ENCODE measurements at places on chromosomes 7 and 10. TPM values are rescaled to one million over a fixed set of nuclear protein-coding genes. Genes with fewer than 3 reads are reported as not detected.

The IL2RA gene
- 4.2 TPM for total RNA-seq

The PON3 gene
- 5.5 TPM for total RNA-seq

The PSMG3 gene
- total RNA-seq = 18.9 TPM

The XRCC2 gene
- 0.57 TPM for total RNA-seq

GRCh38 chr7:83149466-83149865 lies 13.2 kb downstream of the PCLO start:
- H3K27ac ChIP-seq = no peak overlapping the region
- no peaks in the 10 kb centered on the region for H3K36me3 ChIP-seq
- H3K4me3 ChIP-seq = no peak overlapping the region
- H3K4me1 ChIP-seq = no peaks in the 10 kb centered on the region
- H3K27me3 ChIP-seq = no peaks in the 10 kb centered on the region

DNA sequence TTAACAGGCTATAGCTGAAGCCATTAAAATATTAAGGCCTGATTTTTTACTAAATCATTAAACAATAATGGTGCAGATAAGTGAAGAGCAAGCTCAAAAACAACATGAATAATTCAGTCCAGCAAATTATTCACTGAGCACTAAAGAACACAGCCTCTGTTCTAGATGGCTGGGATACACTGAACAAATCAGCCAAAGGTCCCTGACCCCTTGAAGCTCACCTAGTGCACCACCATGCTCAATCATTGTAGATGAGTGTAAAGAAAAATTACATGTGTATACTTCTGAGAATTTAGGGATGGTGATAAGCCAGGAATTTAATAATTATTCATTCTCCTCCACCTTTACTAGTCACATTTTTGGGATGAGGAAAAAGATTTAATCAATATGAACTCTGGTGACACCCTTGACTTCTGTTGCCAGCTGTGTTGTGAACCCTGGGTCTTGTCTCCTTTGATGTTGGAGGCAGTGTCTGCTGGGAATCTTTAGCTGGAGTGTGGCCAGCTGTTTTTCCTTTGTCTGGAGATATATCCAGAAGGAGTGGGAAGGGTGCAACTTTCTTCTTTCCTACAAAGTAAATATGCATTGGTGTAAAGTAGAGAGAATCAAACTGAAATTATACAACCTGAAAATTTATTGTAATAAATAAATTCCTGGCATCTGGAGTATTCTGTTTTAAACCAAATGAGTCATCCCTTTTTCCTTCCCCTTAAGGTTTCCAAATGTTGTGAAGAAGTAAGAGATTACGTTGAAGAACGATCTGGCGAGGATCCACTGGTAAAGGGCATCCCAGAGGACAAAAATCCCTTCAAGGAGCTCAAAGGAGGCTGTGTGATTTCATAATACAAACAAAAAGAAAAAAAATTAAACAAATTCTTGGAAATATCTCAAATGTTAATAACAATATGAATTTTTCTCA lies 4.0 kb downstream of the GNGT1 start:
- DNase-seq = no peak
- H3K4me3 ChIP-seq = no peak overlapping the region
- H3K27me3 ChIP-seq = no peaks in the 10 kb centered on the region
- H3K4me1 ChIP-seq = no peaks in the 10 kb centered on the region
- H3K27ac ChIP-seq = no peak overlapping the region
- H3K36me3 ChIP-seq = no peaks in the 10 kb centered on the region

- no peaks in the 10 kb centered on the region for H3K27me3 ChIP-seq
- H3K4me1 ChIP-seq = no peaks in the 10 kb centered on the region
- no peak overlapping the region for H3K4me3 ChIP-seq
Observed at GRCh38 chr10:25300073-25300472, 125.3 kb downstream of the GPR158 start.

DNA sequence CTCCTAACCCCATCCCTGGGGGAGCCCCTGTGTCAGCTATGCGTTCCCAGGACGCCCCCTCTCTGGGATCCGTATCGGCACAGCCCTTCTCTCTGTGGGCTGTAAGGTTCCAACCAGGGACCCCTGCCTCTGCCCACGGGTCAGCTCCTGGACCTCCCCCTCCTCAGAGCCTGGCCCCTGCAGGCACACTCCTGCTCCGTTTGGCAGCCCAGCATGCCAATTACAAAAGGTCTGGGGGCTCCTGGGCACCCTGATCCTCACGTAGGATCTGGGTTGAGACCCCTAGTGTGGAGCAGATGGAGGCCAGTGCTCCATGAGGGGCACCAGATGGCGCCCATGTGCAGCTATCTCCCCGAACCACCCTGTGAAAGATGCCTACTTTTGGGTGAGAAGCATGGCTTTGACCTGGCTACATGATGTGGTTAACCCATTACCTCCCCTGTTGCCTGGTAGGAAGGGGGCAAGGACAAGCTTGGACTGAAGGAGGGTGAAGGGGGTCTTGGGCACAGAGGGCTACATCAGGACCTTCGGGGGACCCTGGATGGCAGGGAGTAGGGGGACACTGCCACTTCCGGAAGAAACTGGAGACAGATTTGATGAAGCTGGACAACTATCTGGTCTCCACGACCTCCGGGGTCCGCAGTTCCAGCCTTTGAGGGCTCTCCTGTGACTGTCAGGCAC lies 9.0 kb downstream of the TACR2 start:
- no peaks in the 10 kb centered on the region for H3K27me3 ChIP-seq
- no peaks in the 10 kb centered on the region for H3K4me1 ChIP-seq
- H3K27ac ChIP-seq = no peak overlapping the region
- peak; percentile 53 for DNase-seq

GRCh38 chr10:103539751-103540150 lies 46.2 kb downstream of the NEURL1 start:
- no peaks in the 10 kb centered on the region for H3K27me3 ChIP-seq
- no peaks in the 10 kb centered on the region for H3K4me1 ChIP-seq
- H3K27ac ChIP-seq = no peak overlapping the region
- H3K4me3 ChIP-seq = no peak overlapping the region
- no peaks in the 10 kb centered on the region for H3K36me3 ChIP-seq

- no peaks in the 10 kb centered on the region for H3K4me1 ChIP-seq
- H3K27me3 ChIP-seq = no peaks in the 10 kb centered on the region
- DNase-seq = no peak
- H3K4me3 ChIP-seq = no peak overlapping the region
- no peaks in the 10 kb centered on the region for H3K36me3 ChIP-seq
Observed at GRCh38 chr10:588246-589165, 101.0 kb downstream of the DIP2C start.

GRCh38 chr10:44647877-44648542 lies 263.1 kb upstream of the CXCL12 start:
- no peak overlapping the region for H3K4me3 ChIP-seq
- no peak for DNase-seq
- no peaks in the 10 kb centered on the region for H3K27me3 ChIP-seq
- H3K4me1 ChIP-seq = no peaks in the 10 kb centered on the region
- H3K36me3 ChIP-seq = no peaks in the 10 kb centered on the region
- H3K27ac ChIP-seq = no peak overlapping the region

- H3K4me3 ChIP-seq = no peak overlapping the region
- H3K4me1 ChIP-seq = no peaks in the 10 kb centered on the region
- no peak overlapping the region for H3K27ac ChIP-seq
- no peak for DNase-seq
- H3K27me3 ChIP-seq = peaks cover 2% of the 10 kb centered on the region
- no peaks in the 10 kb centered on the region for H3K36me3 ChIP-seq
Observed at GRCh38 chr7:157021071-157021870, 10.8 kb upstream of the MNX1 start.

DNA sequence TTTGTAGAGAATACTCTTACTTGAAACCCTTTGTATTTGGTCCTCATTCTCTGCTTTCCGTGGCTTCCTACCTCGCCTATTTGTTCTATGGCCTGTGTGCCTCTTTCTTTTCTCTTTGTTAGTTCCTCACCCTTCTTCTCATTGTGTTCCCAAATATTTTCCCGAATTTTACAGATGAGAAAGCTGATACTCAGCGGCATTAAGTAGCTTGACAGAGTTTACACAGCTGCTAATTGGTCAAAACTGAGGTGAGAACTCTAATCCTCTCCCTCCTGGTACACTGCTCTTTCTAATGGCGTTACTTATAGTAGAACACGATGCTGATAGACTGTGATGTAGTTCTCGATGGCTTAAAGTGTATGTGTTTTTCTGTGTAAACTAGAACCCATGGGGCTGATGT lies 80.7 kb upstream of the HDAC9 start:
- no peaks in the 10 kb centered on the region for H3K4me1 ChIP-seq
- no peak overlapping the region for H3K4me3 ChIP-seq
- DNase-seq = no peak
- H3K36me3 ChIP-seq = no peaks in the 10 kb centered on the region

Measured in aorta (tissue), 5 donors.